Fibroblast of lung (primary cell): ENCODE measurements at places on chromosomes 3 and 15. TPM values are rescaled to one million over a fixed set of nuclear protein-coding genes. Genes with fewer than 3 reads are reported as not detected.

Gene PIERCE2
- polyA plus RNA-seq: 3.2 and 4.0 TPM in 2 replicates

Gene PLSCR2
- not detected in 2 replicates for polyA plus RNA-seq

Gene CFAP100
- polyA plus RNA-seq: not detected in 2 replicates

Gene SLC30A4
- 5.5 and 6.7 TPM in 2 replicates for polyA plus RNA-seq

Gene TNFSF10
- 0.81 and 1.3 TPM in 2 replicates for polyA plus RNA-seq

Gene CD276
- polyA plus RNA-seq: 103 and 108 TPM in 2 replicates

Gene GOLGA8O
- polyA plus RNA-seq: 0.15 and 0.19 TPM in 2 replicates

Gene CLDN16
- 0.08 and 0.10 TPM in 2 replicates for polyA plus RNA-seq

Gene DCLK3
- polyA plus RNA-seq: not detected in 2 replicates

Gene PPP2R3A
- 18.3 and 20.9 TPM in 2 replicates for polyA plus RNA-seq

Gene CD96
- polyA plus RNA-seq: 0.10 TPM in 1 of 2 replicates, not detected in the other
